Sciatic nerve (tissue), 2 donors: ENCODE measurements at places on chromosomes 4 and X. TPM values are rescaled to one million over a fixed set of nuclear protein-coding genes. Genes with fewer than 3 reads are reported as not detected.

DNA sequence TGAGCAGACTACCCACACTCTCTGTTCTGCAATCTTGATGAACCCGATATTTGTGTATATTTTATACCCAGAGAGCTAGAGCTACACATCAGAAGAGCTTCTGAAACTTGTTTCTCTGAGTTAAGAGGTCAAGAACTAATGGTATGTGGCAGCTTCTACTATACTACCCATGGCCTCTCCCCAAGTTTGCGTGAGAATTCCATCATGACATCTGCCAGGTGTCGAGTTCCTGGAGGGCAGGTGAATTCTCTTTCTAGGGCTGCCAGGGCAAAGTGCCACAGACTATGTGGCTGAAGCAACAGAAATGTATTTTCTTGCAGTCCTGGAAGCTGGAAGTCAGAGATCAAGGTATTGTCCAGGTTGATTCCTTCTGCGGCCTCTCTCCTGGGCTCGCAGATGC lies 4.4 kb downstream of the SORCS2 start:
- no peak for DNase-seq

DNA sequence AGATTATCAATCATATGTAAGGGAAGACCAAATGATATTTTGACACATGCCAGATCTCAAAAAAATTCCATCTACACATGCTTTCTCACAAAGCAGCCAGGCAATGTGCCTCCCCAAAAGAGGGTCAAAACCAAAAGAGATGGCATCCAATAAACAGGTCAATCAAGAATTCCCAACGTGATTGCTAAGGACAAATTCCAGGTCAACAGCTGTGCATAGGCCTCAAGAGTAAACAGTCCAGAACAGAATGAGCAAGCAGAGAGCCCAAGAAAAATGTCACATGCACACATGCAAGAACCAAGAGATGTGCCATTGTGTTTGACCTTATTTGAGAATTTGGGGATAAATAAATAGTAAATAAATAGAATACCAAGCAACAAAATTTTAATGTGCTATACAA lies 136.7 kb downstream of the APBB2 start:
- no peak for DNase-seq

DNA sequence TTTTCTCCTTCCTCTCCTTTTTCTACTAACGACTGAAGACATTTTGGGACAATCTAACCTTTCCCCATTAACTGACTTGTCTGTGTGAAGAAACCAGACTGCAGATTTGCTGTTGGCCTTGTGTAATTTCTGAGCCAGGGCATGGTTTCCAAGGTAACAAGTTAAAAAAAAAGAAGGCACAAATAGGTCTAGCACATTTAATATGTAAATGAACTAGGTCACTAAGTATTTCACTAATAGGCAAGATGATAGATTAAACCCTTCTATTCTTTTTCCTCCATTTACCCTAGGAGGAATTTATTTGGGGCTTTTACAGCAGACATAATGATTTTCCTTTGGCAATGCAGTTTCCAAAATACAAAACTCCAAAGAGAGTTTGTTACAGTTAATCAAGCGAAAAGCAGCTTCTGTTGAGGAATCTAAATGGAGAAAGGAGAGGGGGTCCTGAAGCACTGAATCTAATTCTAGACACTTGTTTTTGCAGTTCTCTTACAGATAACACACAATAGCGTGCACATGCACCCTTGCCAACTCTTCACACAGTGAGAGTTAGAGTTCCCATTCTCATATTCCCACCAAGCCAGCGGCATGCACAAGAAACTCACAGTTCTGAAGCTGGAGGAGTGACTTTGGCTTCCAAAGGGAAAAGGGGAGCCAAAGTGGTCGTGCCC lies 72.0 kb downstream of the TSPAN5 start:
- DNase-seq, result no peak

- no peak for DNase-seq
Observed at GRCh38 chr4:17313194-17313593, 198.7 kb downstream of the QDPR start.

GRCh38 chr4:180169394-180169793 lies 2073.8 kb upstream of the TENM3 start:
- DNase-seq, result no peak

DNA sequence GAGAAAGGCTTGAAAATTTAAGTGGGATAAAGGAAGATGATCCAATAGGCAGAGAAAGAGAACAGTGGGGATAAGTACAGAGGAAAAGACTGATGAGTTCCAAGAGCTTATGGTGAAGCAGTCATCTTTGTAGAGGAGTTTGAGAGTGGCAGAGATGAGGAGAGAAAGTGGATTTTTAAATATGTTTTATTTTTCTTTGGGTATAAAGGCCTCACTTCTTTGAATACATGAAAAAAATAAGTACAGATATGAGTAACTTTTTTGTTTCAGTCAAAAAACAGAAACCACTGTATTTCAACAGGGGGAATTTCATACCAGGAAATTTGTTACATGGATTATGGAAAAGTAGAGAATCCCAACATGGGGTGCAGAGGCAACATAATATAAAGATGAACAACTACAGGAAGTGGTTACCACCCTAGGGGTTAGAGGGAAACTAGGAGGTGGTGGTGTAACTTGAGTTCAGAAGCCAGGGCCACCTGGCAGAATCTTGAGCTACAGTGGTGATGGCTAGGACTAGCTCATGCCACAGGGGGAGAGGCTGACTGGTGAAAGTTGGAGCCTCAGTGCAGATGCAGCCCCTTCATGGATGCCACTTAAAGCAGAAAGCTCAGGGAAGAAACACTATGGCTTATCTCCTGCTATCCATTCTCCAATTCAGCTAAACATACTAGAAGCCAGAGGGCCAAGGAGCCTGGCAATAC lies 3.4 kb upstream of the CYBB start:
- no peak for DNase-seq

GRCh38 chrX:47662144-47662657 lies 3.2 kb upstream of the UXT start:
- no peak for DNase-seq

DNA sequence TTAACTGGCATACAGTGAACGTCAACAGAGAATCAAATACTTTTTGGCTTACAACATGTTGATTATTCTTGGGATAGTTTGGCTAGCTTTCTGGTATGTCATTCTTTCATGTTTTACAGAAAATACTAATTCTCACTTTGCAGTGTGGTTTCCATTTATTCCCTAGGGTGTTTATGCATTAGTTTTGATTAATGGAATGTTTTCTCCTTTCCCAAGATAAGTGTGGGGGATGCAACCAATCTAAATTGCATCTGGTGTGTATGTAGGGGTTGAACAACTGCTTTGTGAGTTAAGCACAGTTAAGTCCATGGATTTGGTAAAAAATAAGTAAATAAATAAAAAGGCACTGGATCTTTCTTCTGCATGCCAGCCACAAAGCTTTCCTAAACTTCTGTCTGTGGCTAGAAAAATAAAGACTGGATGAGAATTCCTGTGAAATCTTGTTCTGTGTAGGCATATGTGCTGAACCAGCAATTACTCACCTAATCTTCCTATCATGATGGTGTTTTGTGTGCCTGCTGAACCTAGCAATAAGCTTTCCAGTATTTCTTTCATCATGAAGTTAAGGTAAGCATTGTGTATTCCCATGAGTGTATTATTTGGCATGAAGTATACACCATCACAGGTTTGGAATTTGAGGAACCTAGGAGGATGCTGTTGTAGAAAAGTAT lies 50.6 kb upstream of the TENM3 start:
- no peak for DNase-seq

DNA sequence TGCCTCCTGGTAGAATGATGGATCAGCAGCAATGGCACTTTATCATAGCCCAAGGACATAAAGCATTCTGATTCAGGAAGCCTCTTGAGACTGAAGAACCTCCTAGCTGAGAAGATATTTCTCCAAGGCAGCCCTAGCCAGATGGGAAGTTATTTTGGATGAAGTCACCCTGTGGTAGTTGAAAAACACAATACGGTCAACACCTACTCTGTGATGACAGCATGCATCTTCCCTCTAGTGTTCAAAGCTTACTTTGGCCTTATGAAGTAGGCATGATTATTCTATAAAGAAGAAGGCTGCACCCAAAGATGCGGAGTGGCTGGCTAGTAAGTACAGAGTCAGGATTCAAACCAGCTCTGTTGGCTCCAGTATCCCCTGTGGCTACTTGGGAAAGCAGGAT lies 47.9 kb downstream of the TLR10 start:
- no peak for DNase-seq

DNA sequence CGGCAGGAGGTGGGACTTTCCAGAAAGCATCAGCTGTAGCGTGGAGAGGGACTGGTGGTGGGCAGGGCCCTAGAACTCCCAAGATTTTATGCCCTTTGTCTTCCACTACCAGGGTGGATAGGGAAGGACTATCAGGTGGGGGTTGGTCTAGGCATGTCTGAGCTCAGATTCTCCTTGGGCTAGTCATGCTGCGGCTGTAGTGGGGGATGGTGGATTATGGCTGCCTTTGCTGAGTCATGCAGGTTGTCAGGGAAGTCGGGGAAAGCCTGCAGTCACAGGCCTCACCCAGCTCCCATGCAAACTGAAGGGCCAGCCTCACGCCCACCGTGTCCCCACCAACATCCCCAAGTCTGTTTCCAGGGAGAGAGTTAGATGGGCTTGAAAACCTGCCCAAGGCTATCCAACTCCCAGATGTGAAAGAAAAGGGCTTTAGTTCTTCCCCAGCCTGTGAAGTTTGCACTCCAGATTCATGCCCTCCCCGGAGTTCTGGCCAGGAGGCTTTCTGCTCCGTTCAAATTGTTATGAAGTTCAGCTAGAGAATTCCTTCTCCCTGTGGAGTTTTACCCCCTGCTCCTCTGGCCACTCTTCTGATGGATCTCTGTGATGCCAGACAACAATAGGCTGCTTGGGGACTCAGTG lies 13.4 kb upstream of the MEPE start:
- no peak for DNase-seq

DNA sequence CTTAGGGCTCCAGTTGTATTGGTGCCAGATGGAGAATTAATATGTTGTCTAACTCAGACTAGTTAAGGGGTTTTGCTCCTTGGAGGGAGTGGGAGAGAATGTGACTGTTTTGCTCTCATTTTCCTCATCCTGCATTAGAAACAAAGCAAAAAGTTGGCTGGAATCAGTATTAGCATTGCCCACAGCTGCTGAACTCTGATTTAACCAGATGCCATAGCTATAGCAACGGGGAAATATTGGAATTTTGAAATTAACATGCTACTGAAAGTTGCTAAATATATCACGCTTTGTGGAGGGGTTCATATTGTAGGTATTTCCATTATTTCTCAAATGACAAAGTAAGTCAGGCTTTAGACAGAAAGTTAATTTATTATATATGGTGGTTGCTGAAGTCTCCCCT lies 66.7 kb upstream of the EOLA2 start:
- no peak for DNase-seq

DNA sequence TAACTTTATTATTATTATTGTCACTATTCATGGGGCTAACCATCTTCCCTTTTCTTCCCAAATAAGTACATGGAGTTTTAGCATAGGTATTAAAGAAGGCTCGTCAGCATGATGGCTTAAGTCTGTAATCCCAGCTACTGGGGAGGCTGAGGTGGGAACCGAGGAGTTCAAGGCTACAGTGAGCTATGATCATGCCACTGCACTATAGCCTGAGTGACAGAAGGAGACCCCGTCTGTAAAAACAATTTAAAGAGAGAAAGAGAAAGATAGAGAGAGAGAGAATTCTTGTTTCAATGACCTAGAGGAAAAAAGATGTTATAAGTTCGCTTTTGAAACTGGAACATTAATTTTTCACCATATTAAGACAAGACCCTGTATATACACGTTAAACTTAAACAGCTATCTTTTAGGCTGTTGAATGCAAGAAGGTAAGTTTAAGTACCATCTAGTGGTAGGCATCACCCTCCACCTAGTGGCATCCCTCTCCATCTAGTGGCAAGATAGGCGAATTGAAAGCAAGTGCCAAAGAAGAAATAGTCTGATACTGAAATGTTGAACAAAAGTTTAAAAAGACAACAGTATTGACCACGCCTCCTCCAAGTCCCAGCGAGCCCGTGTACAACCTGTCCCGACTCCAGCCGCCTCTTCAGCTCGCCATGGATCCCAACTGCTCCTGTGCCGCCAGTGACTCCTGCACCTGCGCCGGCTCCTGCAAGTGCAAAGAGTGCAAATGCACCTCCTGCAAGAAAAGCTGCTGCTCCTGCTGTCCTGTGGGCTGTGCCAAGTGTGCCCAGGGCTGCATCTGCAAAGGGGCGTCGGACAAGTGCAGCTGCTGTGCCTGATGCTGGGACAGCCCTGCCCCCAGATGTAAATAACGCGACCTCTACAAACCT lies 26.0 kb upstream of the YTHDC1 start:
- DNase-seq, result no peak

GRCh38 chr4:74197080-74197479 lies 39.2 kb downstream of the MTHFD2L start:
- no peak for DNase-seq

DNA sequence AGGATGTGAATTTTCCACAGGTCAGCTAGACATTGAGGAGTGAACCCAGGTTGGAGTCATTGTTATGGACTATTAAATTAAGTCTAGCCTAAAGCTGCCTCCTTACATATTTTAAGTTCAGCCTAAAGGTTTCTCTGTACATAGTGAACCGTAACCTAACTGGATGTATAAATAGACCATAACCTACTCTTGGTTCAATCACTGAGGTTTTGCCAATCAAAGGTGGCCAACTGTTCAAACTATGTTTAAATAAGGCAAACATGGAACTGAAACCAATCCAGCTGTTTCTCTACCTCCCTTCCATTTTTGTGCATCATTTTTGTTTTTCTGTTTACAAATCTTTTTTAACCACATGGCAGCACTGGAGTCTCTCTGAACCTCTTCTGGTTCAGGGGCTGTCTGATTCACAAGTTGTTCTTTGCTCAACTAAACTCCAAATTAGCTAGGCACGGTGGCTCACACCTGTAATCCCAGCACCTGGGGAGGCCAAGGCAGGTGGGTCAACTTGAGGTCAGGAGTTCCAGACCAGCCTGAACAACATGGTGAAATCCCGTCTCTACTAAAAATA lies 43.9 kb upstream of the SFRP2 start:
- no peak for DNase-seq

- no peak for DNase-seq
Observed at GRCh38 chr4:111991797-111992196, 153.5 kb upstream of the FAM241A start.

DNA sequence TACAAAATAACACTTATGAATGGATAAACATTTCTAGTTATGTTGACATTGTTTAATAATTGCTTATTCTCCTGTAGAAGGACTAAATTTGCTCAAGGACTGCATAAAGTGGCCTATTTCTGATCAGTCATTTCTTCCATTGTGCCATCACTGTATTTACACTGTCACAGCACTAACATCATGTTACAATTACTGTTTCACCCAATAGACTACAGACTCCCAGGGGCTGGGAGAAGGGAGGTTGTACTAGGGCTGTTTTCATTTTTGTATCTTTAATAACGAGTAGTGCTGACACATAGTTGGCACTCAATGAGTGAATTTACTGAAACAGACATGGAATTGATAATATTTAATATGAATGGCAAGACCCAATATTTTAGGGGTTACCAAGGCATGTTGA lies 139.5 kb downstream of the SLC10A7 start:
- no peak for DNase-seq

CFAP47 gene
- total RNA-seq, result 0.18 TPM

SRD5A3 gene
- 14.6 TPM for total RNA-seq

TFDP3 gene
- total RNA-seq, result not detected

RTL9 gene
- 0.09 TPM for total RNA-seq

PAGE1 gene
- total RNA-seq, result not detected

DUSP9 gene
- 0.13 TPM for total RNA-seq

POU3F4 gene
- not detected for total RNA-seq

GLRA2 gene
- 0.22 TPM for total RNA-seq

CSAG3 gene
- total RNA-seq, result not detected

ACSL1 gene
- 145 TPM for total RNA-seq
